H1 (cell line): ENCODE measurements at places on chromosomes 7 and 10. TPM values are rescaled to one million over a fixed set of nuclear protein-coding genes. Genes with fewer than 3 reads are reported as not detected.
A peak's percentile ranks its signal among the peaks of the same experiment; 100 is the strongest.

- H3K4me1 ChIP-seq = no peaks in the 10 kb centered on the region
- no peak overlapping the region for H3K4me3 ChIP-seq
- DNase-seq = peak; percentile 42
- H3K27me3 ChIP-seq = no peaks in the 10 kb centered on the region
Observed at GRCh38 chr10:12503311-12503710, 154.0 kb downstream of the CAMK1D start.

DNA sequence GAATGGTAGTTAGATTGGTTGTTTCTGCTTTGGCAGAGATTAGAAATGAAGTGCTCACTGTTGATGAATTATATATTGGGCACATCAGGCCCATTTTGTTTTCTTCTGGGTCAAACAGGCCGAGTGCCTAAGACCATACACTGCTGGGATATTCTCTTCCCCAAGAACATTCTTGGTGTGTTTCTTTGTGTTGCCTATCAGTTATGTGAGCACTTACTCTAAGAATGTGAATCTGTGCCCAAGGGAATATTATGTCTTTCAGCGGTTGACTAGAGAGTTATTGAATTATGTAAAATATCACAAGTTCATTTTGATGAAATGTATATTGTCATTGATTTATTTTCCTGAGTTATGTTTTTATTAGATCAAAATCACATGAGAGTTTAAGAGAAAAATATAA is 255.5 kb upstream of the SMIM30 start:
- no peaks in the 10 kb centered on the region for H3K4me1 ChIP-seq
- no peak for DNase-seq
- H3K27me3 ChIP-seq = peaks cover 1% of the 10 kb centered on the region
- H3K27ac ChIP-seq = no peak overlapping the region

The AKR1C2 gene
- 1.0 and 1.2 TPM in 2 replicates for total RNA-seq

DNA sequence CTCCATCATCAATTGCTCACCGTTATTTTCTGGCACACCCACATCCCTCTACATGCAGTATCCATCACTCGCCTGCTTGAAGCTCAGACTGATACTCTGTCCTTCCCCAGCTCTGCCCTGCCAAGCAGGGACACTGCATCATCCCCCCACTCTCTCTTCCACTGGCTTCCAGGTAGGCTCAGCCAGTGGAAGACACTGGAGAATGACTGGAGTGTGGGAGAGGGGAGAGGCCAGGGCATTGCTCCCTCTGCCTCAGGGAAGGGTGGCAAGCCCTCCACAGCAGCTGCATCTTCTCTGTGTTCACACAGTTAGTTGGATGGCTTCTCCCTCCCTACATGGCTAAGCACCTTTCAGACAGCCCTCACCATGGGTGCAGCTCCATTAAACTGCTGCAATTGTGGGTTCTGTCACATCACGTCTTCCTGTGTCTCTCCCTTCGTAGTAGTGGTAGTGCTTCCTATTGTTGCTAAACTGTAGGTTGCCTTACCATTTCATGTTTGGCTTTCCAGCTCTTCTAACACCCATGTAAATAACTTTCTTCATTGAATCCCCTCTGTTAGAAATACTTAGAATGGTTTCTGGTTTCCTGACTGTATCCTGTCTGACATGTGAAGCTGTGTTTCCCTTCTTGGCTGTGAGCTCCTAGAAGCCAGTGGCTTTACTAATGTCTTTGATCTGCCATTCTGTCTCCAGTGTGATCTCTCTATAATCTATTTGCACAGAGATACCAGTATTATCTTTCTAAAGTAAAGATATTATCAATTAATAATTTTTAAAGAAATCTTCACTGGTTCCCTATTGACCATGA is 483.7 kb upstream of the LRRN3 start:
- no peak overlapping the region for H3K27ac ChIP-seq
- H3K4me3 ChIP-seq = no peak overlapping the region
- H3K36me3 ChIP-seq = no peaks in the 10 kb centered on the region
- H3K27me3 ChIP-seq = no peaks in the 10 kb centered on the region; the same call in 1 of the 2 replicates
- no peak for DNase-seq

GRCh38 chr10:117546581-117547015 is 4.1 kb downstream of the EMX2 start:
- H3K4me1 ChIP-seq = no peaks in the 10 kb centered on the region
- H3K36me3 ChIP-seq = no peaks in the 10 kb centered on the region
- DNase-seq = no peak

DNA sequence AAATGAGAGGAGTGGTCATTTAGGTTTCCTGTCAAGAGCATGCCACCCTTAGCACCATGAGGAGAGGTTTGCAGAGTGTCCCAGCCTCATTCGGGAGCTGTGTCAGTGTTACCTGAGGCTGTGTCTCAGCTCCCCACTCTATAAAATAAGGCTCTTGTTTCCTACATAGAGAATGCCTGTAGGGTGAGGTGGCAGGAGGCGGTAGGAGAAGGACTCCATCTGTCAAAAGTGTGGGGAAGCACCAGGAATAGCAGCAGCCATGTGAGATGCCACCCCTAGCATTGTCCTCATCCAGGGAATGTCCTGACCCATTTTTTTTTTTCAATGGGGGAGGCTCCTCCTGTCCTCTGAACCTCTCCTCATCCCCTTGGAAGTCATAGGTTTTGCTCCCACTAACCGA is 451.2 kb downstream of the PLXNA4 start:
- no peak for DNase-seq
- H3K27ac ChIP-seq = no peak overlapping the region
- no peaks in the 10 kb centered on the region for H3K27me3 ChIP-seq
- no peak overlapping the region for H3K4me3 ChIP-seq
- no peaks in the 10 kb centered on the region; the same call in 1 of the 2 replicates for H3K4me1 ChIP-seq
- no peaks in the 10 kb centered on the region for H3K36me3 ChIP-seq

- H3K4me1 ChIP-seq = peaks cover 2% of the 10 kb centered on the region; the same call in 1 of the 2 replicates
- H3K4me3 ChIP-seq = no peak overlapping the region
- DNase-seq = no peak
- no peak overlapping the region for H3K27ac ChIP-seq
Observed at GRCh38 chr7:149625340-149625946, 127.8 kb upstream of the ZNF746 start.

DNA sequence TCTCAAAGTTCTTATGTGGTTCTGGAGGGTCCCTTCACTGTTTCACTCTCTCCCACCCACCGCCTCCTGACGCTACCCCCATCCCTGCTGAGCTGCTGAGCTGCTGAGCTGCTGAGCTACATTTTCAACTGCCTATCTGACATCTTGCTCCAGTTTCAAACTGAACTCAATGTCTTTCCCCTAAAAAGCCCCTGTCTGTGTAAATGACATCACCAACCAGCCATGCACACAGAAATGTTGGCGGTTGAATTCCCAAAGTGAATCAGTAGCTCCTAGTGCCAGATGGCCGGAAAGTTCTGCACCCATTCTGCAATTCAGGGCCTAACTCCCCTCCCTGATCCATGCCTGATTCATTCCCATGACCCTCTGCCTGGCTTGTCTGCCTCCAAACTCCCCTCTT is 71.2 kb downstream of the WNT2 start:
- H3K27ac ChIP-seq = no peak overlapping the region
- no peak overlapping the region for H3K4me3 ChIP-seq
- no peak for DNase-seq

The DRGX gene
- not detected in 2 replicates for total RNA-seq

The C10orf95 gene
- 0.34 and 0.44 TPM in 2 replicates for total RNA-seq

- no peaks in the 10 kb centered on the region for H3K36me3 ChIP-seq
- no peak overlapping the region for H3K4me3 ChIP-seq
- H3K27ac ChIP-seq = no peak overlapping the region
Observed at GRCh38 chr10:75303045-75303777, 67.5 kb upstream of the COMTD1 start.

The VAX1 gene
- not detected in 2 replicates for total RNA-seq

DNA sequence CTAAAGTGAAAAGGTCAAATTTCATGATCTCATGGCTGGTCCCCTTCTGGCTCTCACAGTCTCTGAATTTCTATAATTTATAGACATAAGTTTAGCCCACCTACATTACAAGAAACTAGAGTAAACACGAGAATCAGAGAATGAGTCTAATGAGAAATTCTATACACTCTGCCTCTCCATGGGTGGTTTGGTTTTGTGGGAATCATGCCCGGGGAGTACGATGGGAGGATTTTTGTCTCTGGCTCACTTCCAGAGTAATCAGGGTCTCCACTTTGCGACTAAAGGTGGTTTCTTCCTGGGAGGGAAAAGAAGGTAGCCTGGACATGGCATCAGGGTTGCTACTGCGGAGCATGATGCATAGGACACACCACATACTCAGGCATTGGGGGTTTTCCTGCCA is 69.7 kb downstream of the MRC1 start:
- H3K27me3 ChIP-seq = no peaks in the 10 kb centered on the region
- H3K27ac ChIP-seq = no peak overlapping the region
- no peaks in the 10 kb centered on the region for H3K36me3 ChIP-seq

- no peaks in the 10 kb centered on the region for H3K4me1 ChIP-seq
- no peaks in the 10 kb centered on the region for H3K27me3 ChIP-seq
- no peak overlapping the region for H3K27ac ChIP-seq
- no peak for DNase-seq
Observed at GRCh38 chr10:45592432-45592831, 80.1 kb downstream of the ZFAND4 start.

DNA sequence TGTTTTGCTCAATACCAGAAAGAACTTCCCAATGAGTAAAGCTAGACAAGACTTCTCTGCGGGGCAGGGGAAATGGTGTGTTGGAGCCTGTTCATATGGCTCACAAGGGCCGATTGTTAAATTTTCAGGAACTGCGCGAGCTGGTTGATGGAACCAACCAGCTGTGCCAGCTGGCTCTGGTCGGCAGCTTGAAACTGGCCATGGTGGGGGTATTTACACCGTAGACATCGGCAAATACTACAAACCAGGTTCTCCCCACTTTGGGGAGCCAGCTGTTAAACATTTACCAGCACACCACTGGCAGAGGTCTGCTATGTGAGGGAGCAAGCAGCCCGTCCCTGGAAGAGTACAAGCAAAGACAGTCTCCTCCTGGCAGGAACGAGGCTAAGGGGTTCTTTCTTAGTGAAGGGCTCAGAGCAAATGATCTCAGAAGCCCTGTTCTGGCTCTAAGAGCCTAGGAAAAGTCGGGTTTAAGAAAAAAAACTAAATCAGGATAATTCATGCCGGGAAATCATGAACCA is 8.8 kb upstream of the ZMIZ1 start:
- no peak for DNase-seq
- peaks cover 10% of the 10 kb centered on the region for H3K4me1 ChIP-seq
- H3K36me3 ChIP-seq = no peaks in the 10 kb centered on the region

DNA sequence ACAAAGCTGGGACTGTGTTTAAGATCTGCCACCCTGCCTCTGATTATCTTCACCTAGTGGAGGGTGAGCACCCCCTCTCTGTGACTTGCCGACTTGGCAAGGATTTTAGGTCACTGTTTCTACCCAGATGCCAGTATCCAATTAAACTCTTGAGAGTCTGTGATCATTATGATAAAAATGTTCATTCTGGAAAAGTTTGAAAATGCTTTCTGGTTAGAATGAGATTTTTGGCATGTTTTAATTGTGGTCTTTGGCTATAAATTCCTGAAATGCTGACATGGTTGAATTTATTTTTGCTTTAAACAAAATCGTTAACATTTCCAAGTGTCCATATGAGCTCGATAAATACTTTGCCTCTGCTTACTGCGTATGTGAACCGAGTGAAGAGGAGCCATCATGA is 221.4 kb downstream of the BICC1 start:
- DNase-seq = no peak
- no peak overlapping the region for H3K4me3 ChIP-seq
- H3K27ac ChIP-seq = no peak overlapping the region
- H3K4me1 ChIP-seq = no peaks in the 10 kb centered on the region

The PLEKHS1 gene
- not detected in 2 replicates for total RNA-seq
